ENCODE measurements at places on chromosomes 12 and 14.

DNA sequence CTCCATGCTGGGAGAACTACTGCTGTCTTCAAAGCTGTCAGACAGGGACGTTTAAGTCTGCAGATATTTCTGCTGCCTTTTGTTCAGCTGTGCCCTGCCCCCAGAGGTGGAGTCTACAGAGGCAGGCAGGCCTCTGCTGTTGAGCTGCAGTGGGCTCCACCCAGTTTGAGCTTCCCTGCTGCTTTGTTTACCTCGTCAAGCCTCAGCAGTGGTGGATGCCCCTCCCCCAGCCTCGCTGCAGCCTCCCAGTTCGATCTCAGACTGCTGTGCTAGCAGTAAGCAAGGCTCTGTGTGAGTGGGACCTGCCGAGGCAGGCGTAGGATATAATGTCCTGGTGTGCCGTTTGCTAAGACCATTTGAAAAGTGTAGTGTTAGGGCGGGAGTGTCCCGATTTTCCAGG lies 31.4 kb upstream of the RFX4 start:
- DNase-seq, result no peak

DNA sequence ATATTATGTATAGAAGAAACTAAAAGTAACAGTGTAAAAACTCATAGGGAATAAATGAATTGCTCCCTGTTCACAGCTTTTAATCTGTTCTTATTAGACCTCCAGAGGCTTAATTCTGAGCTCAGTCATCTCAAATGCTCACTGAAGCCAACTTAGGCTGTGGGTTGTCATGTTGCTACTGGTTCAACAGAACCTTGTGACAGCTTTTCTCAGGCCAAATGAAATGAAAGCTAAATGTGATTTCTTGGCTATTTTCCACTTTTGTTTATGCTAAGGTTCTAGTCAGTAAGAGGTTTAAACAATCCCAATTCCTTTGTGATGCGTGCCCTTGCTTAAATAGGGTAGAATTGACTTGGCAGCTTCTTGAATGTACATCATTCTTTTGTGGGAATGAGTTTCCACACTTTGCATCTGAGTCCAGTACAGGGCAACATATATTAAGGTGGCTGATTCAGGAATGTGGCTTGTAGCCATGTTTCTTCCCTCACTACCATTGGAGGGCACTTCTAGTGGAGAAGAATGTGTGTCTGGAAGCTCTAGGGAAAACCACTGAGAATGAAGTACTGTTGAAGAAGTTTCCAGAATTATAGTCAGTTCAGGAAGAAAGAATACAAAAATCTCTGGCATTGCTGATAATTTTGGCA lies 156.4 kb downstream of the NEDD1 start:
- DNase-seq, result no peak

GRCh38 chr12:79267580-79267979 lies 403.0 kb downstream of the SYT1 start:
- no peak for DNase-seq

GRCh38 chr14:68975667-68976066 lies 3.4 kb downstream of the ACTN1 start:
- no peak for DNase-seq

GRCh38 chr12:63276537-63277365 lies 125.8 kb upstream of the AVPR1A start:
- DNase-seq, result peak; percentile 54

DNA sequence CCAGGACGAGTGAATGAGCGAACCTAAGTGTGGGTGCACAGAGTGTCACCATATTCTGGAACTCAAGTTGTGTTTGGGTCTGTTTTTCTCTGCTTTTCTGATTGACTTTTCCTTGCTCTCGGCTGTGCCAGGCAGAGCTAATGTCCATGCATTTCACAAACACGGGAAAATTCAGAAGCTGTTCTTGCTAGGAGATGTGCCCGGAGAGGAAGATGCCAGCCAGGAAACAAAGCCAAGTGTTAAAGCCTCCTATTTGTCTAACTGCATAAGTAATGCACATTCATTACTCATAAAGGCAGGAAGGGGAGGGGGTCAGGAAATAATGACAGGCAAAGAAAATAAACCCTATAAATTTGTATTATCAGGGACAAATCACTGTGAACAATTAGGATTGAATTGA lies 250.4 kb upstream of the SFSWAP start:
- no peak for DNase-seq

DNA sequence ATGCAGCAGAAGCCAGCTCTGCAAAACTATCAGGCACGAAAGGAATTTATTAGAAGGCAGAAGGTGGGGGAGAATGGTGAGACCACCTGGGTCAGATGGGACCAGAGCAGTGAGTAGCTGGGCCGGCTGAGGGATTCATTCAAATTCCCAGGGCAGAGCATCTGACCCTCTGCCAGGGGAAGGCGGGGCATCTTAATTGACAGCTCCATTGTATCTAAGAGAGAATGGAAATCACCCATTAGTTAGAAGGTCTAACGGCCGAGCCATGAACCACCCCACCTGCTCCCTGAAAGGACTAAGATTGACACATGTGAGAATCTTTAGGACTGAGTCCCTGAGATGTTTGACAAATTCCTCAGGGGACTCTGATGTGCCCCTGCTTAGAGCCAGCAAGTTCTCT lies 83.7 kb downstream of the PHETA1 start:
- no peak for DNase-seq

GRCh38 chr12:48219631-48220030 lies 16.5 kb upstream of the OR10AD1 start:
- no peak for DNase-seq

GRCh38 chr12:26701604-26702215 lies 131.3 kb downstream of the ITPR2 start:
- peak; percentile 59 for DNase-seq

- no peak for DNase-seq
Observed at GRCh38 chr14:101853455-101854018, 92.0 kb downstream of the PPP2R5C start.

DNA sequence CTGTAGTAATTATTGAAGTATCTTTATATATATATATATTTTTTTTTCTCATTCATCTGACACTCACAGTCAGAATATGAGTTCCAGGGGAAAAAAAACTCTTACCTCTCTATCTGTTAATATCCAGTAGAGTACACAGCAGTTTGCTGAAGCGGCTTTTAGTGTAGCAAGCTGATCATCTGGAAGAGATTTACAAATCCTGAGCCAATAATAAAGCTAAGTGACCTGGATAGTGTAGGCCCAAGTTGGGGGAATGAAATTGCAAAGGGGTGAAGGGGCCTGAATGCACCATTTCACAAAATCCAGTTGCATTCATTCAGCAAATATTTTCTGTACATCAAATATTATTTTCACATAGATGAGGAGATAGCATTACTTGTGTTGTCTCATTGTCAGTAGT lies 234.6 kb upstream of the FLRT2 start:
- no peak for DNase-seq

GRCh38 chr12:112165624-112166023 lies 40.3 kb downstream of the TRAFD1 start:
- DNase-seq, result no peak

DNA sequence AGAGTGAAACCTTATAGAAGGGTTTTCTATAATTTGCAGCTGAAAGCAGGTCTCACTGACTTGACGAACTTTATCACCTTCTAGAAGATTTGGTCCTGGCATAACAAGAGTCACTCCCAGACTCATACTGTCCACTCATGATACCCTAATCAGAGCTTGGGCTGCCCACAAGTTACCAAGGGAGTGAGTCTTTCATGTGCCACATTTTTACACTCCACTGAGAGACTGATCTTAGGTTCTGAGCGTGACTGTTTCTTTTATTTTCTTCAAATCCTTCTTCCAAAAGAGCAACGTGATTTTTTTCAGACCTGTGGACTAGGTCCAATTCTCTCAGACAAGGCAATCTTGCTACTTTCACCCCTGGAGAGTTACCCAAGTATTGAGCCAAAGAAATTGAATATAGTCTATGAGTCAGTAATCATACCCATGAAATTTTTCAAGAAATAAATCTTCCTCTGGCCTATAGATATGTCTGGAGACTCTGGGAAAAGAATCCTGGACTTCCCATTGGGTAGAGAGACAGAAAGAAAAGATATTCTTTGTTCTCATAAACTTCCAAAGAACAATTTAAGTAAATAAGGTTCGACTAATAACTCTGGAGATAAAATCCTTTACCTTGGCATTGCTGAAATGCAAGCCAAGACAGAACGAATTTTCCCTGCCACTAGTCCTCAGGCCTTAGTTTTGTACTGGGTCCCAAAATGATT lies 26.9 kb downstream of the SIX1 start:
- DNase-seq, result peak; percentile 17

DNA sequence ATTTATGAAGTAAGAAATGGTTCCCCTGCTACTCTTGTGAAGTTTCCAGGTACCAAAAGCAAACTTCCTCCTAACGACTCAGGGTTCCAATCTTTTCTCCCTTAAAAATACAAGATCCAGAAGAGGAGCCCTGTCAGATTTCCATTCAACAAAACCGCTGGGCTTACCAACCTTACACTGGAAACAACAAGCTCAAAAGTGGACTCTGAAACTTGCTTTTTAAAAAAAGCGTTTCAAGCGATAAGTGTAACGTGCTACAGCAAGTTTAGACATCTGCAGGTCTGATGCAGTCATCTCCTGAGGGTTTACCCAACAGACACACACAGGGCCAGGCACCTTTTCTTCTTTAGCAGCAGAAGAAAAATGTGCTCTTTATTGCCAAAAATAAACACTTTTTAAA lies 6.9 kb upstream of the CREBL2 start:
- no peak for DNase-seq

DNA sequence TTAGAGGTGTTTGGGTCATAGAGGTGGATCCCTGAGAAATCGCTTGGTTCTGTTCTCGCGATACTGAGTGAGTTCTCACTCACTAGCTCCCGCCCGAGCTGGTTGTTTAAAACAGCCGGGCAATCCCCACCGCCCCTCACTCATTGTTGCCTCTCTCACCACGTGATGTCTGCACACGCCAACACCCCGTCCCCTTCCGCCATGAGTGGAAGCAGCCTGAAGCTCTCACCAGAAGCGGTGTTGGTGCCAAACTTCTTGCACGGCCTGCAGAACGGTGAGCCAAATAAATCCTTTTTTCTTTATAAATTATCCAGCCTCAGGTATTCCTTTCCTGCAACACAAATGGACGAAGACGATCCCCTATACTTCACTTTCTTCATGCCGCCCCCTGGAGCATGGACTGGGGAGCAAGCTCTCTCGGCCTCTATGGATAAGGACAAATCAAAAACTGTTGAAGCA lies 45.4 kb upstream of the CCND2 start:
- DNase-seq, result no peak

- no peak for DNase-seq
Observed at GRCh38 chr14:96053248-96053599, 14.1 kb downstream of the C14orf132 start.

- no peak for DNase-seq
Observed at GRCh38 chr12:49032679-49033447, 14.3 kb upstream of the PRKAG1 start.

DNA sequence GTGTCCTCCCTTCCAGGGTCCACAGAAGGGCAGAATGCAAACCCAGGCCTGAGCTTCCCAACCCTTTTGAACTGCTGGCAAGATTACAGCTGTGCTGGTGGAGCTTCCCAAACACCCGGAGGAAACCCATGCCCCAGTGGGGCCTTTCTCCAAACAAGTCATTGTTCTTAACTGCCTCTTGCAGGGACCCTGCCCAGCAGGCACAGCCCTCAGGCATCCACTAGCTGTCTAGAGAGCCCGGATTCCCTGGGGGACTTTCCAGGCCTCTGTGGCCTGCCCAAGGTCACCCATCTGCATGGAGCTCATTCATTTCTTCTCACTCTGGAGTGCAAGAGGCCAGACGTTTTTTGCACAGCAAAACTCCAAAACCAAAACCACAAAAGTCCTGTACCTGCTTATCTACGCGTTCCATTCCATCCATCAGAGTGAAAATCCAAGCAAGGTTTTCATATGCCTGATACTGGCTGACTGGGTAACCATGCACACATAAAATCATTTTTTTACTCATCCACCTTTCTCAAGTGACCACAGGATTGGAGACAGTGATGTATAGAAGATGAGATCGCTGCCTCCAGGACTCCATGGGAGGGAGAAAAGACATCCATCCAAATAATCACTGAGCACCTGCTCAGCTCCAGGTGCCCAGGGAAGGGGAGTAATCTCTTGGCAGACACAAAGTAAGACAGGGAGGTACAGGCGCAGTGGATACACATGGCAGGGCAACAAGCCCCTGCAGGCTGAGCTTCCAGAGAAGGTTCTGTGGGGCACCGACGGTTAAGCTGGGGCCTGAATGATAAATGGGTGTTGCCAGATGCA lies 17.2 kb upstream of the BDKRB2 start:
- DNase-seq, result no peak

DNA sequence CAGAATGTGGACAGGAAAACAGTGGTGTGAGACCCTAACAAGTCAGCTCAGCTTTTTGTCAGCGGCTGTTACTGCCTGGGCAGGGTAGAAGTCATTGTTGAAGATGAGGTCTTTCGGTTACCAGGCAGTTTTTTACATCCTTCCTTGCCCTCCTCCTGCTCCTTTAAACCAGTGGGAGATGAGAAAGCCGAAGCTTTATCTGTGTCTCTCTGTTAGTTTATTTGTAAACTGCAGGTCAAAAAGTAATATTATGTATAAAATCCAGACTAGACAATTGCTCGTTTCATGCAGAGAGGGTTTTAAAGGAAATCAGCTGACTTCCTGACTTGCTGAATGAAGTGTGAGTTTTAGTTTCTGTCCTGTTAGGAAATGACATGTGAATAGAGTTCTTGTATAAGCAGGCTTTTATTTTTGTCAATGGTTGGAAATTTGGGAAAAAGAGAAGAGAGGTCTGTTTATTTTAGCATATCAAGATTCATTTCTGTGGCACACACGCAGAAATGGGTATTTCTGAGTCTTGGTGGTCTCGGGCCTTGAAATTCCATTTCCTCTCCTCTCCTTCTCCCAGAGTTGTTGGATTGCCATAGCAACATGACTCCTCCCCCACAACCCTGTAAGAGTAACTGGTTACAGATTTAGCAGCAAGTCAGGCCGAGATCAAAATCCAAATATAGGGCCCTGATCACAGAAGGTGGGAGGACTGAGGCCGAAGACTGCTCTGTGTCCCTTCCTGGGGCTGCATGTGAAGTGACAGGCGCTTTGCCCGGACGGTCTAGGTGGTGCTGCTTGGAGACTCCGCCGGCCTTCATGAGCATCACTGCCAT lies 60.8 kb downstream of the SAMD4A start:
- DNase-seq, result peak; percentile 87

DNA sequence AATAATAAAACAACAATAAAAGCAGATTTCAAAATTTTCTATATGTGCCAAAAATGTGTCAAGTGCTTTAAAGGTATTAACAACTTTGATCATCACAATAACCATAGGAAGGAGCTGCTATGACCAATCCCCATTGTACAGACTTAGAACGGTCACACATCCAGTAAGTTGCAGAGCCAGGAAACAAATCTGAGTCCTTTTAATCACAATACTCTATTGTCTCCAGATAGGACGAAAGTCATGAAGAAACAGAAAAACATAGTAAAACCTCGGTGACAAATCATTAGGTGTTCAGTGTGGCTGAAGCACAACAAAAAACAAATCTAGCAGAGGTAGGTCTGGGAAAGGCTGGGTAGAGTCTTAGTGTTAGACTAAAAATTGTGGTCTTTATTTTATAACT lies 178.8 kb downstream of the GRIP1 start:
- DNase-seq, result no peak

DNA sequence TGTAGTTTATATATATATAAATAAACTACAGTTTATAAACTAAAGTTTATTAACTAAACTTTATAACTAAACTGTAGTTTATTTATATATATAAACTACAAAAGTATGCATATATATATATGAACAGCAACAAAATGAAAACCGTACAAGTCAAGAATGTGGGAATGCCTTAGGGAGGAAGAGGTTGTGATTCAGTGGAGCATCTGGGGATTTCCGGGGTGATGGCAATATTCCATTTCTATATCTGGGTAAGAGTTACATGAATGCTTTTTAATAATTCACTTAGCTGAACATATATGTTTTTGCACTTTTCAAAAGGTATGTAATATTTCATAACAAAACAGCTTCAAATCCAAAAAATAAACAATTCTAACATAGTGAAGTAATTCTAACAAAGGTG lies 30.1 kb upstream of the CAND1 start:
- no peak for DNase-seq

All from myocyte (in vitro differentiated cells).